Stimulated activated CD8-positive, alpha-beta memory T cell treated with anti-CD3 and anti-CD28 coated beads, Interleukin-2, amount 100 ng/mL, for 1 hour (primary cell): ENCODE measurements at places on chromosomes 3 and 15.

GRCh38 chr3:129950318-129951046 lies 24.0 kb upstream of the TRH start:
- no peak for DNase-seq

GRCh38 chr15:62934236-62934971 lies 108.1 kb upstream of the TPM1 start:
- no peak for DNase-seq

GRCh38 chr15:43748376-43748775 lies 2.1 kb downstream of the PDIA3 start:
- DNase-seq: no peak

- DNase-seq: no peak
These were observed 15.4 kb downstream of the HHLA2 start for GRCh38 chr3:108311797-108312196.

DNA sequence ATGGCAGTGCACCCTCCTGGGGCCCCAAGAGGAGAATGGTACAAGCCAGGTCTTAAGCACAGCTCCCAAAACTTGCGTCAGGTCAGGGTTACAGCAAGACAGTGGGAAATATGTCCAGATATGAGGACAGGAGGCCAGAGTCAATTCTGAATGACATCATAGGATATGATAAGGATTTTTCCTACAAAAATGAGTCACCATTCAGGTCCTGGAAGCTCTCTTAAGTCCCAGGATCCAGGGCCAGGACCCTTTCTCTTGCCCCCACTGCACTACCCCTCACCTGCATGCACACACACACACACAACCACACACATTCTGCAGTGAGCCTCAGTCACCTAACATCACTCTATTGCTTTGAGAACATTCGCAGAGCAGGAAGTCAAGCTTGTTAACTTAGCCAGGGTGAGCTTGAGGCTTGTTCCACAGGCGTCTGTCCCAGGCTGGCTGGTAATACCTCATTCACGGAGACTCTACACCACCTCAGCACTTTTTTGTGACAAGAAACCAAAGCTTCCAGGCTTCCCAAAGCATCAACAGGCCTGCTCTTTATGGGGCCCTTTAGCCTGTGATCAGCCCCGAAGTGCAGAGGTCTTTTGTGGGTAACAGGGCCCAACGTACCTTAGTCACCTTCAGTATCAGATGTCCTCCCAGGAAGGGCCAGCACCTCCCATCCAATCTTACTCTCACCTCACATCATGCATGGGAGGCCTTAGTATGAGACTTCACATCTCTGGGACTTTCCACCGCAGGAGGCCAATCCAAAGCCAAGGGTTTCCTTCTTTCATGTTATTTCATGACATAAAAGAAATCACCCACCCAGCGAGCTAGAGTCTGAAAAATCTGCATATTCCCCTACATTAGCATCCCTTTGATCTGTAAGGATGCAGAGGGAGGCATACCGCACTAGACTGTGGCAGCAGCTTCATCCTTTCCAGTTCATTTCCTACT lies 74.0 kb upstream of the LIPC start:
- no peak for DNase-seq

- no peak for DNase-seq
These were observed 68.4 kb downstream of the CRTC3 start for GRCh38 chr15:90598031-90598577.

GRCh38 chr3:32954506-32954905 lies 3.1 kb downstream of the CCR4 start:
- no peak for DNase-seq

DNA sequence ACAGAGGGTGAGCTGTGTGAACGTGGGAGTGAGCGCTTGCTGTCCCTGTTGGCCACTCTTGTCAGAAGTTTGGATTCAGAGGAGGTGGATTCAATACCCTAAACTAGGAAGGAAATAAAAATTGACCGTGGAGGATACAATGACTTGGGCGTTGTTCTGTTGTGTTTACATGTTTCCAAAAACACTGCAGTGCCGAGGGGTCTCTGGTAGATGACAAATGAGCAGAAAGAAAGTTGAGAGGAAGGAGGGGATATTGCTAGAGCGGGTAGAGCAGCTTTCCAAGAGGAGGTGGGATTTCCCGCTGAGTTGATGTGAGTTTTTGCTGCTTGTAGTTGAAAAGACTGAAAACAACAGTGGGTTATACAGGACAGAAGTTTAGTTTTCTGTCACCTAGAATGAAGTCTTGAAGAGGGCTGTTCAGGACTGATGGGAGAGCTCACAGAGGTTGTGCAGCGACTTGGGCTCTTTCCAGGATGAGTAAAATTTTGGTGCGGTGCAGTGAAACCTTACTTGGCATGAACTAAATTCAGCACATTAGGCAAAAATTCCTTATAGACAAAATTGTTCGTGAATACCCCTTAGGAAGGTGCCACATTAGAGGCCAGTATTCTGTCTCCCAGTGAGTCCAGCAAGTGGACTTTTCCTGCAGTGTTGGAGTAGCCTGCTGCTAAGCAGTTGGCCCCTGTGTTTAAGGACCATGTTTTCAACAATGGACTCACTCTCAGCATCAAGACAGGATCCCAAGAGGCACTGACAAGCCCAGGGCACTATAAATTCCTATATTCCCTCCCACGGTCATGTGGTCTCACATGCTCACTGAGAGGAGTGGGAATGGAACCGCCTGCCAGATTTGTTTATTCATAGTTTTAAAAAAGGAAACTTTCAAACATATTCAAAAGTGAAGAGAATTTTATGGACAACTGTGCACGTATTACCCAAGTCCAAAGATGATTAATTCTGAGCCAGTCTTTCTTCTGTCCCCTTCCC lies 435.0 kb upstream of the C2CD4B start:
- no peak for DNase-seq

GRCh38 chr3:120497818-120498217 lies 47.0 kb upstream of the FSTL1 start:
- DNase-seq: no peak

DNA sequence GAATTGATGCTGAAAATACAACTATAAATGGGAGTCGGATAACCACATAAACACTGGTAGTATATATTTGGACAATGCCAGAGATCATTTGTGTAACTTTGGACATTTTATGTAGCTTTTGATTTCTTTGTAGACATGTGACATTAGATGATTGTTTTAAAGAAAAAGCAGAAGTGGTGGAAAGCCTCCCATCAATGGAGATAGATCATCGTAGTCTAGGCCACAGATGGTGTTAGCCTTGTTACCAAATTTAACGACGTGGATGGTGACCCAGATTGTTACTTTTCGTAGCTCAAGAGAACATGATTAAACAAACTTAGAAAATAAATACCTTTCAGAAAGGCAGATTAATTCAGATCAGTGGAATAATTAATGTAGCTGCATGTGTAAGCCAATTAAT lies 8.8 kb downstream of the CACNA1D start:
- no peak for DNase-seq

DNA sequence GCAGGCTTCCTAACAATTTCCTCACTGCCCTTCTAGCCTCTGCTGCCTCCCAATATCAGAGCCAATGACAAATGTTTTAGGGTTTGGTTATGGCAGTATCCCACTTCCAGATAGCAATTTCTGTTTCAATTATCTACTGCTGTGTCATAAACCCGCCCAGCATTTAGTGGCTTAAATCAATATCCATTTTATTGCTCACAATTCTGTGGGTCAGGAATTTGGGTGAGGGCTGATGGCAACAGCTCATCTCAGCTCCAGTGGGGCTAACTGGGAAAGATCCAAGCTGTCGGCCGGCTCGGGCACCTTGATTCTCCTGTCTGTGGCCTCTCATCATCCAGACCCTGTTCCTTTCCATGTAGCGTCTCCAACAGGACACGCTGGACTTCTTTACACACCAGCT lies 85.3 kb upstream of the GOLGA8J start:
- no peak for DNase-seq

- DNase-seq: no peak
These were observed 493.3 kb downstream of the FOXP1 start for GRCh38 chr3:71090207-71090606.

- DNase-seq: no peak
These were observed 165.5 kb upstream of the FEZF2 start for GRCh38 chr3:62538691-62539356.

- DNase-seq: no peak
These were observed 109.2 kb downstream of the NEDD4 start for GRCh38 chr15:55884223-55884622.

DNA sequence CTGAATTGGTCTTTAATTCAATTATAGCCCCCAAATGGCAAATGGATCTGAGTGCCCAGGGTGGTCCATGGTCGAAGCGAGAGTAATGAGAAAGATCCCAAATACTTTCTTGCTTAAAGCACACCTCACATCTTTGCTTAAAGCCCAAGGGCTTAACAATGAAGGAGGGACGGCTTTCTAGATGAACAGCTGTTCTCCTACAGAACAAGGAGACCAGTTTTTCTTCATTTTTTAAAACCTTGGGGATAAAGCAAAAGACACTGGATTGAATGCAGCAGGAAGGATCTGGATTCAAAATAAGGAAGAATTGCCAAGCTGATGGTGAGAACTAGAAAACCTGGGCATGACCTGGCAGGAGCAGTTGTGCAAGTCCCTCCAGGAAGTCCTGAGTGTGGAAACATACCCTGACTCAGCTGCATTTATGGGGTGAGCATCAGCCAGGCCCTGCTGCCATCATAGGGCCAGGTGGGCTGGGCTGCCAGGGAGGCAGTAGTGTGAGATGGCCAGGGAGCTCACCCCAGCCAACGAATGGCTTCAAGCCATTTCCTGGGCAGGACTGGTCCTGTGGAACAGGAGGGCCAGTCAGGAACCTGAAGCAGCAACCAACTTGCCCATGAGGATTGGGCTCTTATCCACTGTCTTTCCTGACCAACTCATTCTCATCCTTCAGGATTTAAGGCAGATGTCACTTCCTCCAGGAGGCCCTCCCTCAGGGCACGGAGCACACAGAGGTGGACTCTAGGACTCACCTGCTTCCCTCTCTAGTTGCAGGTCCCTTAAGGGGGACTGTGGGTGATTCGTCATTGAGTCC lies 18.4 kb upstream of the RHCG start:
- DNase-seq: no peak

DNA sequence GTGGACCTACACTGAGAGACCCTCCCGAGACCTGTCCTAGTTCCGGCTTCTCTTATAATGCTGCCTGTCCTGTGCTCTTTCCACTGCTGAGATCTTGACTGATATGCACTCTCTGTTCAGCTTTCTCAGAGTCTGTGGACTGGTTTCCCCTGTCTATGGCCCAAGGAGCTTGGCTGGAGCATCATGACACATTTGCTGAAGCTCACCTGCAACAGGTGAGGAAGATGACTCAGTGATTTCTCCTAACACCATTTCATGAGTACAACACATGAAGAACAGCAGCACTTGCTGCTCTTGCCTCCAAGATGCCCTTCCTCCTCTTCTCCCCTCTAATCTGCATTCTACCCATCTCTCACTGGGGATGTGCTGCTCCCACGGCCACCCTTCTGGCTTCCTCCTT lies 92.1 kb downstream of the DUT start:
- no peak for DNase-seq

DNA sequence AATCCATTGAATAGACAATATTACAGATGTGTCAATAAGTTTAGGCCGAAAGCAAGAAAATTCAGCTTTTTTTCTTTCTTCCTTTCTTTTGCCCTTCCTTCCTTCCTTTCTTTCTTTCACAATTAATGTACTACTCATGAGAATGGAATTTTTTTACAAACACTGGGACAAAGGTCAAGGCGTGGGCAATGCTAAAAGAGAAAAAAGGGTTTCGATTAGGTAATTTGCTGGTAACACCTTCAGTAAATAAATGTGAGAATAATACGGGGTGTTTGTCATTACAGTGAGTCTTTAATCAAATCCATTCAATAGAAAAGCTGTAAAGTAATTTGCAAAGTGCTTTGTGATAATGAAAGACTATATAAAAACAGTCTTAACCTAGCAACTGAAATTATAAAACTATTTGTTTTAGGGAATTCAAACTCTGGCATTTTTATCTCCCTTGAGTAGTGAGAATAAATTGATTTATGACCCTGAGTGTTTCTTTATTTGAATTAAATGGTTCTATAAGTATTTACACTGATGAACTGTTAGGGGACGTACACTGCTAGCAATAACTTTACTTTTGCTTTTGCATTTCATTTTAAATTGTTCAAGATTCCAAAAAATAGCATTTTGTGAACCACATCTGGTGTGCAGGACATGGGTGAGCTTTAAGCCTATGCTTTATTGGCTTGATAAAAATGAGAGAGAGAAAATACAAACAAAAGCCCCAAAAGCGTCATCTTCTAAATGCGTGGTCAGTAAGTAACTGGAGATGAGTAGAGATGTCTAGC lies 104.2 kb upstream of the THRB start:
- DNase-seq: no peak

GRCh38 chr3:190384309-190384756 lies 3.6 kb upstream of the CLDN16 start:
- no peak for DNase-seq

DNA sequence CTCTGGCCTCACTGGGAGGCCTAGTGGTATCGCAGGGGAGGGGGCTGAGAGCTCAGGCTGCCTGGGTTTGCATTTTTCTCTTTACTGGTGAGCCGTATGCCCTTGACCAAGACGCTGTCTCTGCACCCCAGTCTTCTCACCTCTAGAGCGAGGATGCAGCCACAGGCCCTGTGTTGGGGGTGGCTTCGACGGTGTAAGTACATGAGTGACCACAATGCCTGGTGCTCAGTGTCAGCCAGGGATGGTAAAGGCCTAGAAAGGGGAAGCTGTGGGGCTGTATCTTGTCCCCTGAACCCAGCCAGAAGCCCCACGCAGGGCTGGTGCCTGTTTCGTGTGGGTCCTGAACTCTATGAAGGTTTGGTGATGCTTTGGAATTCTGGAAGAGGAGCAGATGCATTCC lies 19.8 kb downstream of the SYNM start:
- no peak for DNase-seq

- no peak for DNase-seq
These were observed 4.8 kb upstream of the RBP2 start for GRCh38 chr3:139481116-139481515.

DNA sequence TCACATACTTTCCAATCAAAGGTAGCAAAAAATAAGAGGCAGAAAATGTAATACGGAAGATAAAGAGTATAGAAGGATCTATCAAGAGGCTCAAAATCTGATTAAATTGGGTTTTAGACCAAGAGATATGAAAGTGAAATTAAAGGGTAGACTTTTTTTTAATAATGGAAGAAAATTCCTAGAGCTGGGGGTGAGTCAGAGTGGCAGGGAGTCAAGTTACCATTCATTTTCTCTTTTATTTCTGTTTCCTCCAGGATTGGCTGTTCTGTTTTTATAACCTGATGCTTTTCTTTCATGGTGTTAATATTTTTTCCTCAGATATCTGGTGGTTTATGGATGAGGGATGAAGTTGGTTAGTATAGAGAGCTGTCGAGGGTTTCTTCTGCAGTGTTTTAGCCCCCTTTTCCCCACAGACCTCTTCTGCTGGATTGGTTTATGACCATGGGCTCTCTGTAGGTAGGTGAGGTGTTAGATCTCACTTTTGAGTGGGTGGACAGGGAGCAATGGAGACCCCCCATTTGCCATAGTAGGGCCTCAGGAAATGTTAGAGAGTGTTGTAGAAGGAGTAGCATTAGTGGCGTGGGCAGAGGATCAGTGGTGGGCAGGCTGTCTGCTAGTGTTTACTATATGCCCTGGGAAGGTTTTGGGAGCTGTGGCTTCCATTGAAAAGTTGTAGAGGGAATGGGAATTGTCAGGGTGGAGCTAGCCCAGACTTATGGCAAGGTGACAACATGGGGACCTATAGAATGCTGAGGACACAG lies 201.6 kb upstream of the GOLGA6L4 start:
- no peak for DNase-seq
